AML-193 (cell line): ENCODE measurements at places on chromosomes 16 and 17.
A peak's percentile ranks its signal among the peaks of the same experiment; 100 is the strongest.

DNA sequence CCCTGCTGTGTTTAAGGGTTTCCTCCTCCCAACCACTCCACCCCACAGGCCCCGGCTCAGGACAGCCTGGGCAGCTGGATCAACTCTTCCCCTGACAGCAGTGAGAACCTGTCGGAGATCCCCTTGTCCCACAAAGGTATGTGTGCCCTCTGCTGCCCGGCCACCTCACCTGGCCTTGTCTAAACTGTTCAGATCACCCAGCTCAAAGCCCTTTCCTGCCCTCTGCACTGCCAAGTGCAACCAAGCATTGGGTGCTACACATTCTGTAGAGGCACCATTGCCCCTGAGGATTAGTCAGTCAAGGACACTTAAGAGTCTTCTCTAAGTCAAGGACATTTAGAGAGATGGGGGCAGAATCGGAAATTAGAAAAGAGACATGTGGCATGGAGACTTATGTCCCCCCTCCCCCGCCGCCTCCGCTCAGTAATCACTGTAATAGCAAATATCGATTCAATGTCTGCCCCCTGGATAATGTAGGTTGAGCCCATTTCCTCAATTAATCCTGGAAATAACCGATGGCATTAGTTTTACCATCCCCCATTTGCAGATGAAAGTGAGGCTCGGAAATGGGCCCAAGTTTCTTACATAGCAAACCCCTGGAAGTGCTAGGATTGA is 8.1 kb downstream of the BTBD17 start:
- no peak for DNase-seq

- no peak for DNase-seq
These were observed 257.5 kb downstream of the CDH11 start for GRCh38 chr16:64864232-64864809.

DNA sequence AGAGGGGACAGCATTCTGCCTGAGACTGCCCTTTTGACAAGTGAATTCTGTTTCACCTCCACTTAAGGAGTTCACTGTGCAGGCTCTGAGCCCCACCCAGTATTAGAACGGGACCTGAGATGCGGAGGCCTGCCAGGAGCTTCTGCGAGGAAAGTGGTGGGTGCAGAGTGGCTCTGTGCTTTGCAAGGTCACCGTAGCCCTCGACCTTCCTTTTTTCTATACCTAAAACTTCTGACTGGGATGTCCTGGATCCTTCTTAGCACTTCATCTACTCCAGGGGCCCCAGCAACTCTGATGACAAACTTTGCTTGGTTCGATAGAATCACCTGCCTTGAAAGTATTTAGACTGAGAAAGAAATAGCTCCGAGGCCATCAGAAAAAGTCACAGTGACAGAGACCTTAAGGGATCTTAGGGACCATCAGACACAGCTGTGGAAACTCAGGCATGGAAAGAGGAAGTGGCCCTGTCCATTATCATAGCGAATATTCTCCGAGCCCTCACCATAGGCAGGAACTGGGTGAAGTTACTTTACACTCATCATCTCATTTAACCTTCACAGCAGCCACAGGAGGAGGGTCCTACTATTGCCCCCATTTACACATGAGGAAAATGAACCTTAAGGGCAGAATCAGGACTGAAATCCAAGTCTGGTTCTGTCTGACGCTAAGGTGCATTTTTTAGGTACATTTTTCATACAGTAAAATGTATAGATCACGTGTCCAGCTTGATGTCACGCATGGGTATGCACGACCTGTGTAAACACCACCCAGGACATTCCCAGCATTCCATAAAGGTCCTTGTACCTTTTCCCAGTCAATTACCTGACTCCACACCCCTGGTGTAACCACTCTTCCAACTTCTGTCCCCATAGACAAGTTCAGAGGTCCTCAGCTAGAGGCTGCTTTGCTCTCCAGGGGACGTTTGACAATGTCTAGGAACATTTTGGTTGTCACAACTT is 676 bp upstream of the KRT13 start:
- no peak for DNase-seq

DNA sequence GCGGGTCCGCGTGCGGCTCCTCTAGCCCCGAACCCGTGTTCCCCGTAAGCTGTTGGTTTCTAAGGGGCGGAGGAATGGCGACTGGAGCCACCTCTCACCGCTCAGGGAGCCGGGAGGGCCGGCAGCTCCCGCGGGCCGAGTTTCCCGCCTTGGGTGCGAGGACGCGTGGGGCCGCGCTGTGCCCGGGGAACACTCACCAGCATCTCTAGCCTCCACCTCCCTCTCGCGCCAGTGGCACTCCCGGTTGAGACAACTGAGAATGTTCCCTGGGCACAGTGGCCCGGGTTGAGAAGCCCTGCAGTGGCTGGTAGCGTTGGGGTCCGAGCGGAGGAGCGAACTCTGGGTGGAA is 560 bp downstream of the TELO2 start:
- no peak for DNase-seq

GRCh38 chr17:2637422-2637821 is 44.0 kb downstream of the PAFAH1B1 start:
- DNase-seq, result no peak

GRCh38 chr17:35235917-35236316 is 7.0 kb upstream of the SLFN5 start:
- no peak for DNase-seq

DNA sequence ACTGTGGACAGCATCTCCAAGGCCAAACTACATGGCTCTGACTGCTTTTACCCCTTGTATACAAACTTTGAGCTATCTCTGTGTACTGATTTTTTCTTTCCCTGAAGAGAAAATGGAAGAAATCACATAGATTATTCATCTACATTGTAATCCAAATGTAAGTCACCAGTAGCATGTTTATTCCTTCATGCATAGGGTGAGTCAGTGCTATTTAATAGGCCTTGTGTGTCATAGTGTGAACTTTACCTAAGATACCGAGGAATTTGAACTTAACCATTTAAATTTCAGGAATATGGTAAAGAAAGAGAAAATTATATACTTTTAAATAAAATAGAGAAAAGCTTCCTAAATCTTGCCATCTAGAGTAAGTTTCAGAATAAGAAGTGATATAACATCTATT is 16.5 kb downstream of the PHKB start:
- no peak for DNase-seq

GRCh38 chr16:84323606-84324005 is 28.9 kb downstream of the WFDC1 start:
- no peak for DNase-seq

GRCh38 chr16:55040366-55041086 is 109.9 kb downstream of the IRX5 start:
- DNase-seq, result no peak

GRCh38 chr17:78680436-78680835 is 101.6 kb downstream of the CYTH1 start:
- DNase-seq, result no peak

GRCh38 chr16:25411396-25412081 is 153.9 kb upstream of the ZKSCAN2 start:
- DNase-seq, result no peak

- DNase-seq, result no peak
These were observed 22.9 kb upstream of the FOXJ1 start for GRCh38 chr17:76163919-76164318.

GRCh38 chr16:49795513-49795912 is 60.4 kb downstream of the ZNF423 start:
- DNase-seq, result no peak

GRCh38 chr16:83004868-83005652 is 378.3 kb downstream of the CDH13 start:
- no peak for DNase-seq

GRCh38 chr17:68498479-68499326 is 13.5 kb upstream of the PRKAR1A start:
- DNase-seq, result peak; percentile 45

DNA sequence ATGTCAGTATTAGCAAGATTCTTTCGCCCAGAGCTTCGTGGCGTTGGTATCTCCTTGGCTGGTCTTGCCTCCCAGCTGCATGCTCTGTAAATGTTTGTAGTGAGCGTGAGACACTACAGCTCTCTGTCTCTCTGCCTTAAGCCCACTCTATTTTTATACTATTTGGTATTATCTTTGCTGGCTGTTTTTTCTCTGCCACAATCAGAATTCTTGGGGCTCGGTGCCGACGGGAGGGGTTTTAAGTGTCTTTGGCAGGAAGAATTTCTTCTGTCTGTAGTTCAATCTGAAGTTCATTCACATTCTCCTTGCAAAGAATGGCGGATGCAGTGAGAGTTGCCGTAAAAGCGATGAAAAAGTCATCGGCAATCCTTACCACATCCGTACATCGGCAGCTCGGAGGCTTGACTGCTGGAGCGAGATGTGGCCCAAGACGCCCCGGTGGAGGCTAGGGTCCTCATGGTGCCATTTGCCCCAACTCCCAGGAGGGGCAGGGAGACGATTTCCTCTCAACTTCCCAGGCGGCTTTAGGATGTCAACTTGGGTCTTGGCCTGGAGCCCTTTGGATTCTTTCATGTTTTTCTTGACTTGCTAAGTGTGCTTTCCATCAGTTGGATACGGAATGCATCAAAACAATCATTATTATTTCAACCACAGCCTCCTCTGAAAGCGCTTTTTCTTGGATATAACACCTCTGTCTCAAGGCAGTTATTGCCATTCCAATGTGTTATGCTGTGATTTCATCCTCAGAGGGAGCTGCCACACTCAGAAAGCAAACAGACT is 132.3 kb upstream of the SDK2 start:
- DNase-seq, result no peak

- DNase-seq, result no peak
These were observed 347.3 kb upstream of the CDH11 start for GRCh38 chr16:65469116-65469515.

DNA sequence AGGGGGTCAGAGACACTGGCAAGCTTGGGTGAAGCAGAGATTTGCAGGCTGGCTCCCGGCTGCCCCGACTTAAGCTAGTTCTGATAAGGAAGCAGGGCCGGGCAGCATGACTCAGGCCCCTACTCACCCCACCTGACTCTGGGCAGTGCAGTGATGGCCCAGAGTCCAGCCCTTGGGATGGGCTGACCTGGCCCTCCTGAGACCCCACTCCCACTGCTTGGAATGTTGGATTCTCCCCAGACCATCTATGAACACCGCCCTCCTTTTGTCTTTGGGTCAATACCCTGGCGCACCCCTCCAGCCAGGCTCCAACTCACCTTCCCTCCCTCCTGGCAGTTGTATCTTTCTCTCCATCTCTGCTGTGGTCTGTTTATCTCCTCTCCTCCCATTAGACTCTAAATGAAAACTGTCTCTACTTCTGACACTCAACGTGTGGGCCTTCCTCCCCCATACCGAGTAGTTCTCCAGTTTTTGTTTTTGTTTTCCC is 21.0 kb downstream of the LGALS3BP start:
- DNase-seq, result no peak

GRCh38 chr16:30025574-30025973 is 2.6 kb downstream of the C16orf92 start:
- DNase-seq, result no peak

DNA sequence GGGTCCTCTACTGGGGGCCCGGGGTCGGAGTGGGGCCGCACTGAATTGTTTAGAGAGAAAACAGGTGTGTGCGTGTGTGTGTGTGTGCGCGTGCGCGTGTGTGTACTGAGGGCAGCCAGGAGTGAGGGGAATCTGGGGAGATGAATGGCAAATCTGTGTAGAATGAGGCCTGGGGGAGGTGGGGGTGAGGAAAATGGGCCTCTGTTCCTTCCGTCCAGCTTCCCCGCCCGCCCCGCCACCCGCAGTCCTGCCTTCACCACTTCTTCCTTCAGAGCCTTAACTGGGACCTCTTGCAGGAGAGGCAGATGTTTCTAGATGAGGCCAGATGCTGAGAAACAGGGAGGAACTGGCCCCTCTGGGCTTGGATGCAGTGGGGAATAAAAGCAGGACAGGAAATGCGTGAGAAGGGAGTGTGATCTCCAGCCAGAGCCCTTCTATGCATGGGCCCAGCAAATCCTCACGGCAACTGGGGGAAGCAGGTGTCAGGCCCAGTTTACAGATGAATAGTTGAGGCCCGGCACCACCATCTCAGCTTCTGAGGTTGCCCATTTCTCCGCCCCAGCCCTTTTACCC is 29.7 kb upstream of the NGFR start:
- DNase-seq, result no peak

DNA sequence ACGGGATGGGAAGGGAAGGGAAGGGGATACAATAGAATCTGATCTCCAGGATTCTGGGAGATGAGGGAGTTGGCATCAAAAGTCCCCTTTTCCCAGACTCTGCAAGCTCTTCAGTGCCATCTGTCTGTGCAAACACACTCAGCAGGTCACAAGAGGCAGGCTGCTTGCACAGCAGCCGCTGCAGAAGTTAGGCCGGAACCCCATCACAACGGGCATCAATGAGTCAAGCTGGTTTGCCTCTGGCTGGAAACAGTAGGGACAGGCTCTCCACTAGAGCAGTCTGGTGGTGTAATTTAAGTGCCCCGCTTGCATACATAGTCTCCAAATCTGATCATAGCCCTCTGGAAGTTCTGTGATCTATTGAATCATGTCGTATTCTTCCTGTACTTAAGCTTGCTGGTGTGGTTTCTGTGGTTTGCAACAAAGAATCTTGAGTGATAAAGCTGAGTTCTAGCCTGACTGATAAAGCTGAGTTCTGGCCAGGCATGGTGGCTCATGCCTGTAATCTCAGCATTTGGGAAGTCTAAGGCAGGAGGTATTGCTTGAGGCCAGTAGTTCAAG is 33.7 kb upstream of the KDM8 start:
- DNase-seq, result peak; percentile 46

- peak; percentile 30 for DNase-seq
These were observed 2.7 kb upstream of the IRX5 start for GRCh38 chr16:54928016-54928356.

DNA sequence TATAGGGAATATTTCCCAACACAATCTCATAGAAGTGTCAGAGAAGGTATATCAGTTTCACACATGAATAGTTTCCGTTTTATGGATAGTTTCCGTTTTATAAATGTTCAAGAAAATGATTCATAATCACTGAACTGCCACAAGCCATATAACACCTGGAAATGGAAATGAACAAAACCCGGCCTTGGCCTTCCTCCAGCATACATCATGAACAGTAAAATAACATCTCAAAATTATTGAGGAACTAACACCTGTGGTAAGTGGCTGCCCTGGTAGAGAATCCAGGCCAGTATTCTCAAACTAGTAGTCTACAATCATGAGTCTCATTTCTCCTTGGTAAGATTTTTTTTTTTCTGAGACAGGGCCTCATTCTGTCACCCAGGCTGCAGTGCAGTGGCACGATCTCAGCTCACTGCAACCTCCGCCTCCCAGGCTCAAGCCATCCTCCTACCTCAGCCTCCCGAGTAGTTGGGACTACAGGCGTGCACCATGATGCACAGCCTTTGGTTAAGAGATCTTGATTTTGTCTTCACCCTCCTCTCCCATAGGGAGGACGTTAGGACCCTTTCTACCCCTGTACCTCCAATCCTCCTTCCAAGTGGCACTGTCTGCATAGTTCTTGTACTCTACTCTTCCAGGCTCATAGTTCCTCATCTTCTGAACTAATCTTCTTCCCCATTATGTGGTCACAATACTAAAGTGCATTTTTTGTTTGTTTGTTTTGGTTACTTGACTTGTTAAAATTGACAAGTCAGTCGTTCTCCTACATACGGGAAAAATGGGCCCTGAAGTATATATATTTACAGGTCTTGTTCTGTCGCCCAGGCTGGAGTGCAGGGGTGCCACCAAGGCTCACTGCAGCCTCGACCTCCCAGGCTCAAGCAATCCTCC is 15.0 kb upstream of the RGS9 start:
- peak; percentile 39 for DNase-seq
